ENCODE measurements at places on chromosomes 12 and 14. TPM values are rescaled to one million over a fixed set of nuclear protein-coding genes. Genes with fewer than 3 reads are reported as not detected.

- DNase-seq: no peak
These were observed 13.9 kb downstream of the CDC42BPB start for GRCh38 chr14:103043257-103044015.

The KCNH3 gene
- polyA plus RNA-seq: 1.6 TPM

The KRT78 gene
- 0.02 TPM for polyA plus RNA-seq

DNA sequence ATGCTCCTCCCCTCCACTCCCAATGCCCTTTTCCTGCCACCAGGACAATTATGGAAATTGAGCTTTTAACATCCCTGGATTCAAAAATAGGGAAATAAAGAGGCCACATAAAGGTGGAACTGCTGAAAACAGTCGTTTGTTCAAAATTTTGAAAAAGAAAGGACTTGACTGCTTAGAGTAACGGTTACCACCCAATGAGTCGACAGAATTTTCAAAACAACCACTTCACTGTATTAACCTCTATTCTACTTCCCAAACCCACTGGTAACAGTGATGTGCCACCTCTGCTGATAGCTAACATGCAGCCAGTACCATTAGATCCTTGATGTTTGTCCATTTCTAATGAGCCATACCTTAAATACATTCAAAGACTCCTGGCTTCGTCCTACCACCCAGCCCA is 4.9 kb downstream of the ST8SIA1 start:
- DNase-seq: no peak

GRCh38 chr12:10557329-10557728 is 51.6 kb downstream of the EIF2S3B start:
- DNase-seq: no peak

The PROX2 gene
- not detected for polyA plus RNA-seq

The MANSC4 gene
- not detected for polyA plus RNA-seq

- no peak for DNase-seq
These were observed 545.2 kb upstream of the MGAT4C start for GRCh38 chr12:86801439-86801838.

The KERA gene
- polyA plus RNA-seq: 0.02 TPM

DNA sequence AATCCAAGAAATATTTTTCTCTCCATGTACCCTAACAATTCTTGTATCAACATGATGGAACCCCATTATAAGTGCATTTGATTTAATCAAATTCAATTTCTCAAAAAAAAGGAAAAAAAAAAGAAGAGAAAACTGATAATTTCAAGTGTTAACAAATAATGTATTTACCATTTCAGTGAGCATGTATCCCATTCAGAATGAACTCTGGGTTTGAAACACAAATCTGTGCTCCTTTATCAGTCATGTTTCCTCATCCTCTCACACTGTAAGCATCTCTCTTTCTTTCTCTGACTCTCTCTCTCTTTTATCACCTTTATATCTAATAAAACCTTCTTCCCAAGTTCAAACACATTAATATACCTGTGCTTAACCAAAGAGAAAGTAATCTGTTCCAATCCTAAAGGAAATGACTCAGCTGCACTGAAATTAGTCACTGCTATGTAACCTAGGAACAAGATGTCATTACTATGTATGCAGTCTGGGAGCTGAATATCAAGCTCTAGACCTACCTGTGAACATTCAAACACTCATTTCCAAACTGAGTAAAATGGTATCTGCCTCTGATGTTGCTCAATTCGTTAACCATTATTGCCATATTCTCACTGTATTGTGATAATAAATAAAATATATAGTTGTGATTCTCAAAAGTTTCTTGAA is 135.0 kb upstream of the LRIG3 start:
- no peak for DNase-seq

The LIN7A gene
- polyA plus RNA-seq: 9.2 TPM

DNA sequence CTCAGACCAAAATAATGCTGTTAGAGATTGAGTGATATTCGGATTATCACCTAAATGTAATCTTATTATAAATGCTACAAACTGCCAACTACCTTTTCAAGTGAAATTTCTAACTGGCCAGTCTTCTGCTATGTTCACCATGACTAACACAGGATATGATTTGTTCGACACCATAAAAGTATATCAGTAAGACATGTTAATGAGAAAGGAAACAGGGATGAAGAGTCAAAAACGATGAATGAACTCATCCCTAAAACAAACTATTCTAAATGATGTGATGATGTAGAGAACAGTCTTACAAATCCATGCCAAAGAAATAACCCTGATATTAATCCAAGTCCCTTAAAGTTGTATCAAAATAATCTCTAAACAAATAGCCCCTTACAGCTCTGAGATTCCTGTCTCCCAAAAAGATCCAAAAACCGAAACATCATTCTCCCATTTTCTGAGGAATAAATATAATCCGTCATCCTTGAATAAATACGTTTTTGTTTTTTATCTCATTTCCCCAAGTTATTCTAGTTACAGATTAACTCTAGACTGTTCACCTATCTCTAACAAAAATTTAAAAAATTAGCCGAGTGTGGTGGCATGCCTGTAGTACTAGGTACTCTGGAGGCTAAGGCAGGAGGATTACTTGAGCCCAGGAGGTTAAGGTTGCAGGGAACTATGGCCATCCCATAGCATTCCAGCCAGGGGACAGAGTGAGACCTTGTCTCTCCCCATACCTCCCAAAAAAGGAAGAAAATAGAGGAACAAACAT is 9.1 kb downstream of the SCAF11 start:
- no peak for DNase-seq

The TPPP2 gene
- polyA plus RNA-seq: 0.43 TPM

GRCh38 chr12:95114766-95115405 is 41.5 kb upstream of the NR2C1 start:
- DNase-seq: no peak

- no peak for DNase-seq
These were observed 25.5 kb downstream of the MAPKAPK5 start for GRCh38 chr12:111867531-111867930.

The GPRC5A gene
- 3.7 TPM for polyA plus RNA-seq

The CMA1 gene
- not detected for polyA plus RNA-seq

DNA sequence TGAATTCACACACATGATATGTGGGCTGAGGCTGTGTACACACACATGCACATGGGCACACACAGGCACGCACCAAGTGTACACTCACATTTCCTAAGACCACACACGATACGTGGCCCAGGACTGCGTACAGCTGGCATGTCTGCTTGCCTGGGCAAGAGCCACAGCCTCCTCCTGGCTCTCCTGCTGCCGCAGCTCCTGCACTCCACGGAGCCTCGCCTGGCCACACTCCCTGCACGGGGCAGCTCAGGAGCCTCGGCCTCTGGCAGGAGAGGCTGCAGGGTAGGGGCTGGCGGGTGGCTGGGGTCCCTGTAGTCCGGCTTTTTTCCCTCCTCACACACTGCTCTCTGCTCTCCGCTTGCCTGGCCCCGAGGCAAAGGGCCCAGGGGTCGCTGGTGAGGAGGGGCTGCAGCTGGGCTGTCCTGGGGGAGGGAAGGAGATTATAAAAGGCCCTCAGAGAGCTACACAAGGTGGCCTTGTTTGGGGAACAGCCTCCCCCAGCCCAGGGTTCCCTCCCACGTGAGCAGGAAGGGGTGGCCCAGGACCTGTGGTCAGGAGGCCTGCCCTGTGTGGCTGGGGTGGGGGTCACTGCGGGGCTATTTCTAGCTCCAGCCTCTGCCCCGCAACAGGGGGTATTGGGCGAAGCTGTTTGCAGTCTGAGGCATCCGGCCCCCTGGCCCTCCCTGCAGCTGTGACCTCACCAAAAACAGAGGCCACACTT is 89.0 kb upstream of the SFSWAP start:
- DNase-seq: no peak

- no peak for DNase-seq
These were observed 40.3 kb upstream of the RCOR1 start for GRCh38 chr14:102551995-102552705.

DNA sequence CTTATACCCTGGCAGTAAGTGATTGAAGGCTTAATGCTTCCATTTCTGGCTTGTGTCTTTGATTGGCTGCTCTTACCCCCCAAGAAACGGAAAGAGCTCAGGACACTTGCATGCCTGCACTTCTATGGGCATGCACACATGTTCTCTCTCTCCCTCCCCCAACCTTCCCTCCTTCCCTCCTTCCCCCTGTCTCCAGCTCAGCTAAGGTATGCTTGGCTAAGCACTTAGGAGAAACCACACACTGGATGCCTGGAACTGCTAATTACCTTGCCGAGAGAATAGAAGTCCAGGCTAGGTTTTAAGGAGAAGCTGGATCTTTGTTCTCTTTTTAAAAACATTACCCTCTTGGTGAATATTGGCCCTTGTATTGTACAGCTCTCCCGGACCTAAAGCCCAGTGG is 1072.8 kb upstream of the TMEM132C start:
- no peak for DNase-seq

The PLEK2 gene
- polyA plus RNA-seq: 0.34 TPM

The TAS2R10 gene
- not detected for polyA plus RNA-seq

DNA sequence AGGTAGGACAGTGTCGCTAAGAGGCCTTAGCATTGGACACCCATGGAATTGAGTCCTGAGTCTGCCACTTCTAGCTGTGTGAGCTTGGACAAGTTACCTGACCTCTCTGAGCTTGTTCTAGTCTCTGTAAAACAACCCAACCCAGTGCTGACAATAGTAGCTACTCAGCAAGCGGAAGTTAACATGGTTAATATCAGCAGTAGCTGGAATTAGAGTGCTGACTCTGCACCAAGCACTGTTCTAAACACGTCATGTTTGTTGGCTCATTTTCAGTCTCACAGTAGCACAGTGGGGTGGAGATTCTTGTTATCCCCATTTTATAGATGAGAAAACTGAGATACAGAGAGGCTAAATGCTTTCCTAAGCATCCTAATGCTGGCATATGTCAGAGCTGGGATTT is 47.5 kb upstream of the RIN3 start:
- DNase-seq: no peak

The SLC17A8 gene
- polyA plus RNA-seq: 0.02 TPM

The PRH2 gene
- polyA plus RNA-seq: not detected

The NEUROD4 gene
- polyA plus RNA-seq: not detected

The KCNC2 gene
- not detected for polyA plus RNA-seq

- no peak for DNase-seq
These were observed 187.3 kb upstream of the EGLN3 start for GRCh38 chr14:34138175-34138574.

The RAB21 gene
- 51.1 TPM for polyA plus RNA-seq

- DNase-seq: no peak
These were observed 2.2 kb downstream of the ERH start for GRCh38 chr14:69395929-69396328.

DNA sequence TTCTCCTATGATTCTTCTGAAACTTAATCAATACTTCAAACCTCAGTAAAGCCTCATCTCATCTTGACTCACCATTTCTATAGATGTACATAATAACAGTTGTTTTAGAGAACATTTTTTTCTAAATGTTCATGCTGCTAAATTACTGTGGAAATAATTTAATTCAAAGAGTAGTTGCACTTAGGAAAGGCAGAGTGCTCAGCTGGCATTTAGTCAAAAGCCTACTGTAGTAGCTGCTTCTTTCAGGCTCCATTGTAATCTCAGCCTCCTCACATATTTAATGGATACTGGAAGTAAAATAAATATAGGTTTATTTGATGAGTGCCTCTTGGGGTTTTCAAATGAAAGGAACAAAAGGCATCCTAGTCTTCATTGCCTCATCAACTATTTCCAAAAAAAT is 325.0 kb downstream of the CCER1 start:
- DNase-seq: no peak

DNA sequence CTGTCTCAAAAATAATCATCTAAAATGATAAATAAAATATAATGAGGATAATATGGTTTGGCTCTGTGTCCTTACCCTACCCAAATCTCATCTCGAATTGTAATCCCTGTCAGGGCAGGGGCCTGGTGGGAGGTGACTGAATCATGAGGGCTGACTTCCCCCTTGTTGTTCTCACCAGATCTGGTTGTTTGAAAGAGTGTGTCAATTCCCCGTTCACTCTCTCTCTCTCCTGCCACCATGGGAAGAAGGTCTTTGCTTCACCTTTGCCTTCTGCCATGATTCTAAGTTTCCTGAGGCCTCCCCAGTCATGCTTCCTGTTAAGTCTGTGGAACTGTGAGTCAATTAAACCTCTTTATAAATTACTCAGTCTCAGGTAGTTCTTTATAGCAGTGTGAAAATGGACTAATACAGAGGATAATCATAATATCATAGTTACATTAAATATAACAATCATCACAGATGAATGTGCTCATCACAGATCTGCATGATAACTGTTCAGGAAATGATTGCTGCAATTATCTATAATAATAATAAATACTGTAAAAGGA is 12.6 kb downstream of the EFCAB11 start:
- DNase-seq: no peak

The CCDC184 gene
- 0.57 TPM for polyA plus RNA-seq

DNA sequence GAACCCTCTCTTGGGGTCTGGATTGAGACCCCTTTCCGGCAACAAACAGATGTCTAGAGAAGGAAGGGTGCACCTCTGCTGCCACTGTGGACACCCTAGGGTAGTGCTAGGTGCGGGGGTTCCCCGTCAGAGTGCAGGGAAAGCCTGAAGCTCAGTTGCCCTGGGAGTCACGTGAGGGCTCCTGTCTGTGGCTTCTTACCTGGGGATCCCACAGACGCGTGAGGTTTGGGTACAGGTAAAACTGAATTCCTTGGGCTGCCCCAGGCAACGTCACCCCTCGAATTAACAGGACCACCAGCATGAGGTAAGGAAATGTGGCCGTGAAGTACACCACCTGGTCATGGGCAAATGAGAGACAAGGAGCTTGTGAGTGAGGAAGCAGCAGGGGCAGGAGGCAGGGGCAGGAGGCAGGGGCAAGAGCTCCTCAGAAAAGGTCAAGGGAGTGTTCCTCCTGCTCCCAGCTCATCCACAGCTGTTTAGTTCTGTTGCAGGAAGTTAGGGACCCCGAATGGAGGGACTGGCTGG is 21.0 kb upstream of the SLC6A12 start:
- no peak for DNase-seq

The IFT43 gene
- 58.5 TPM for polyA plus RNA-seq

GRCh38 chr14:60257865-60258264 is 8.8 kb downstream of the PPM1A start:
- no peak for DNase-seq

GRCh38 chr14:36869125-36869524 is 207.5 kb downstream of the PAX9 start:
- DNase-seq: no peak

DNA sequence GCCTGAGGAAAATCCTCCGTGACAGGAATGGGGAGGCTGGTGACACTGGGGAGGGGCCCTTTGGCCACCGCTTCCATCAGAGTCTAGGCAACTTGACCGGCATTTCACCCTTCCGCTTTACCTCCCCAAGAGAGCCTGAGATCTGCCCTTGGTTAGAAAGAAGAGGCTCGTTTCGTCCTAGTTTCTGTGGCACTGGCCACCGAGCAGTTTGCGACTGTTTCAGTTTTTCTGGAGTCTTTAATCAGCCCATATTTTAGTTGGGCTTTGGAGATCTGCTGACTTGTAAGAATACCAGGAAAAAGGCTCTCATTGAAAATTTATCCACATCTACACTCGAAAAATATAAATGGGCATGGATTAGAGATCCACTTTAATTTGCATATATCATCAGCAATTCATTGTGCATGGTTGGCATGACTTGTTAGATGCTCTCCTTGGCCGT is 414 bp upstream of the ANKS1B start:
- no peak for DNase-seq

DNA sequence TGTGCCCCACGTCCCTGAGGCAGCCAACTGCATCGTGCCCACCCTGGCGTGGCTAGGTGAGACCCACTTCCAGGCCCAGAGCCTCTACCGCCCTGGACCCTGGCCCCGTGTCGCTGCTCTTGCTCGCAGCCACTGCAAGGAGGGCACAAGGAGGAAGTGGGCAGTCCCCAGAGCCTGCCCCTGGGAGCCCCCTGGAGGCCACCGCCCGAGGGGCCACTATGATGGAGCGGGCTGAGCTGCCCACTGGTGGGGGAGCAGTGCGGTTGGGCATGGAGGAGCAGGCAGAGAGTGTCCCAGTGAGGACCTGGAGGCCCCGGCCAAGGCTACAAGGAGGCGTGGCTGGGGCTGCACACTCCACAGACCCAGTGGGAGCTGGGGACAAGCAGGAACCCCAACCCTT is 323.6 kb downstream of the PCNX1 start:
- no peak for DNase-seq

The EXOC5 gene
- 11.3 TPM for polyA plus RNA-seq
